ENCODE measurements at places on chromosomes 2 and 18.

GRCh38 chr2:166764216-166764615 lies 124.1 kb upstream of the XIRP2 start:
- no peak for DNase-seq

- DNase-seq = no peak
These were observed 222.4 kb downstream of the EXOC6B start for GRCh38 chr2:72603481-72603880.

DNA sequence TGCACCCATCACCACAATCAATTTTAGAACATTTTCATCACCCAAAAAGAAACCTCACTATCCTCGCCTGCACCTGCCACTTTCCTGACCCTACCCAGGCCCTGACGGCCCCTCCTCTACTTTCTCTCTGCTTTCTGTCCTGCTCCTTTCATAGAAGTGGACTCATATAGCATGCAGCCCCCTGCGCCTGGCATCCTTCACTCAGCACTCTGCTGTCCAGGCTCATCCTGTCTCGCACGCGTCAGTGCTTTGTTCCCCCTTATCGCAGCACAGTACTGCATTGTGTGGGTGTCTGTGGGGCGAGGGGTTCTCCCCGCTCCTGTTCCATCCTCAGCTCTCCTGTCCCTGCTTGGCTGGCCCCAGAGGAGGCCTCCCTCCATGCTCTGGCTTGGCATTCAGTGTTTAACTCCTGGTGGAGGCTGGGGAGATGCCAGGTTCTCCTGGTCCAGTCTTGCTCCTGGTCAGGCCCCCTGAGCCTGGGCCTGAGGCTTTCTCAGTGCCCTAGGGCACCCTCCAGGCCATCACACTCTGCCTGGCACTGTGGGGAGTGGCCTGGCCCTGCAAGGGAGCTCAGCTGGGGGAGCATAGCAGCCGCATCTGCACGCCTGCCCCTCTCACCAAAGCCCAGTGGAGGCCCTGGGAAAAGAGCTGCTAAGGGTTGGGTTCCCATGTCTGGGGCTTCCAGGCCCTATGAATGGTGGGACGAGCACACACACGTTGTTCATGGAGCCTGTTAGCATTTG lies 6.6 kb upstream of the TUBB6 start:
- DNase-seq = no peak

- no peak for DNase-seq
These were observed 4.2 kb downstream of the KYNU start for GRCh38 chr2:142881619-142882018.

DNA sequence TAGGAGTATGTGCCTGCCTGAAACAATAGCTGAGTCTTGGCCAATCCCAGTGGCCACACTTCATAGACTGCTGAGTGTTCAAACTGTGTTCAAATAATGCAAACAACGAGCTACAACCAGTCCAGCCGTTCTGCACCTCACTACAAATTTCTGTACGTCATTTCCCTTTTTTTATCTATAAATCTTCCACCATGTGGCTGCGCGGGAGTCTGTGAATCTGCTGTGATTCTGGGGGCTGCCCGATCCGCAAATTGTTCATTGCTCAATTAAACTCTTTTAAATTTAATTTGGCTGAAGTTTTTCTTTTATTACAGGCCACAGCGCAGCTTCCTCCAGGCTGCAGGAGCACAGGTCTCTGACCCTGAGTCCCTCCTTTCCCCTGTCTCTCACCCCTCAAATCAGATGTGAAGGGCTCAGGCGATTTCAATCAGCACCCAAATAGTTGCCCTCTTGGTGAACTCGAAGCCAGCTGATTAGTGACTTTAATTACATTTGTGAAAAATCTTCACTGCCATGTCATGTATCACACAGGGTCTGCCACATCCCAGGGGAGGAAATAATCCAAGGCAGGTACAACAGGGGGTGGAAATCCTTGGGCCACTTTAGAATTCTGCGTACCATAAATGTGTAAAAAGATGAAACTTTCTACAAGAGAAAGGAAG lies 145.6 kb downstream of the NDUFA10 start:
- DNase-seq = no peak

GRCh38 chr2:102483086-102483485 lies 10.1 kb downstream of the SLC9A4 start:
- no peak for DNase-seq

- DNase-seq = no peak
These were observed 58.1 kb downstream of the MAP3K19 start for GRCh38 chr2:134988994-134989605.
